ENCODE measurements at places on chromosomes 13 and 19.

GRCh38 chr19:46629546-46630025, 4.7 kb upstream of the PTGIR start:
- no peak for DNase-seq

DNA sequence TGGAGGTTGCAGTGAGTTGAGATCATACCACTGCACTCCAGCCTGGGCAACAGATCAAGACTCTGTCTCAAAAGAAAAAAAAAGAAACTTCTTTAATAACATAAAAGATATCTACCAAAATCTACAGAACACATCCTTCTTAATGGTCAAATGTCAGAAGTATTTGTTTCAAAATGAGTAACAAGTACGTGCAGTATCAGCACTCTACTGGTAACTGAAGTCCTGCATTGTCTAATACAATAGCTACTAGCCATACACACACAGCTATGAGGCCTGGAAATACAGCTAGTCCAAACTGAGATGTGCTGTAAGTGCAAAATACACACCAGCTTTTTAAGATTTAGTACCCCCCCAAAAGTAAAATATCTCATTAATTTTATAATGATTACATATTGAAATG, 88.1 kb downstream of the TSC22D1 start:
- DNase-seq, result no peak

DNA sequence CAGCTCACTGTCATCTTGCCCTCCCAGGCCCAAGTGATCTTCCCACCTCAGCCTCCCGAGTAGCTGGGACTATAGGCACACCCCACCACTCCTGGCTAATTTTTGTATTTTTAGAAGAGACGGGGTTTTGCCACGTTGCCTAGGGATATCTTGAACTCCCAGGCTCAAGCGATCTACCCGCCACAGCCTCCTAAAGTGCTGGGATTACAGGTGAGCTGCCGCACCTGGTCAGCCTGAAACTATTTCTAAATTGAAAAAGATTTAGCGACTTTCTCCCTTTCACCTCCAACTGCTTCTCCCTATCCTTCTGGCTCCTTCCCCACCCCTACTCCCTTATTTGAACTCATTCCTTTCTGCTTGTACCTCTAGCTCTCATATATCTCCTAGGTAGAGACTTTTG, 19.8 kb upstream of the NAA16 start:
- DNase-seq, result no peak

DNA sequence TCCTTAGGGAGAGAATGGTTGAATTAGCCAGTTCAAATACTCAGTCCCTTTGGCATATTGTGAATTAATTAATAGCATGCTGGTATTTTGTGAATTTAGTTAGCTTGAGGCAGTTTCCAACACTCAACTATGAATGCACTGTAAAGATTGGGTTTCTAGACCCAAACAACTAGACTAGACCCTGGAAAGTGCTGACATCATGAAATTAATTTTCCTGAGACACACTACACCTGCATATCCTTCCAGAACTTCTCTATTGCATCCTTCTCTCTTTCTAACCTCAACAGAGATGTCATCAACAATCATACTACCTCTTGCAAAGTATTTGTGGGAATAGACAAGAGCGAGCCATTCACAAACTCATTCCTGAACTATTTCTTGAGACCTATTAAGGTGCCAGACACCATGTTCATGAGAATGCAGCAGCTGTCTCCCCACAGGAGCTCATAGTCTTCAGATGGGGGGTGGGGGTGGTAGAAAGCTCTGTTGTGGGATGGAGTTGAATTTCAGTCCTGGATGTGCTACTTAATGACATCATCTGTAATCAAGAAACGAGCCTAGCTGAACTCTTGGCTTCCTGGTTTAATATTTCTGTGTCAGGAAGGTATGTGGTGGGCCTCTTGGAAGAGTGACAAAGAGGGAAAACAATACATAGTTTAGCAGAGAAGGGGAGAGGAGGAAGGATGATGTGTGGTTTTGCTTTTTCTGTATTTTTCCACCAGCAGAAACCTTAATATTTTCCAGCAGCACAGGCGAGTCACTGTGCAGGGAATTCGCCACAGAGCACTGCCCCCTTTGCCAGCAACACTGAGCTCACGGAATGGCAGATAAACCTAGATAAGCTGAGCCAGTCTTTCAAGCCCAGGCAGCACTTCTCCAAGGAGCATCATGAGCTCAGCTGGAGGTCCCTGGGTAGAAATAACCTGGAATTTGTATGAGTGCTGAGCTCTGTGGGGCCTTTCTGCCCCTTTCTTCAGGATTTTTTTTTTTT, 53.1 kb upstream of the CYSLTR2 start:
- DNase-seq, result no peak

DNA sequence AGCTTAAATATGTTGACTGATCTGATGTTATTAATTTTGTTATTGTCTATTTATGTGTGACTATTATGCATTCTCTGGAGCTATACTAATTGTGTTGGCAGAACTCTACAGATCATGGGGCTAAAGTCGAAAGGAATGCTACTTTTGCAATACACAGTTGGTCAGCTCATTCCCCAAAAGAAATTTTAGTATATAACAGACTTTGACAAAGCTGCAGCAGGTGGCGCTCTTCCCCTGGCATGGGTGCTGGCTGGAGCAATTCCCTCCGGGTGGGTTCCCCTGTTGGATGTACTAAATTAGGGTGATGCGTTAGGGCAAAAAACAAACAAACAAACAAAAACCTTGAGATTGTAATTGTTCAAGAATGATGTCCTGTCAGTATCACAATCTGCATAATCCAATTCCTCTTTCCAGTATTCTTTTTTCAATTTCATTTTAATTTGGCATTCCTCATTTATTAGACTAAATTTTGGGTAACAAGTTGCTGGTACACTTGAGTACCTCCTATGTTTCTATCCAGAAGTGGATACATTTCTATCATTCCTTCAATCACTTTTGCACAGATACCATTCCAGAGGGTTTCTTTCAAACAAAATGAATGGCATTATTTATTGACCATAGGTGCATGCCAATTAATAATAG, 322.8 kb upstream of the EDNRB start:
- no peak for DNase-seq

- DNase-seq, result no peak
Observed at GRCh38 chr19:17681505-17682125, 6.5 kb downstream of the UNC13A start.

GRCh38 chr13:66087269-66087710, 1142.8 kb downstream of the PCDH9 start:
- DNase-seq, result no peak

DNA sequence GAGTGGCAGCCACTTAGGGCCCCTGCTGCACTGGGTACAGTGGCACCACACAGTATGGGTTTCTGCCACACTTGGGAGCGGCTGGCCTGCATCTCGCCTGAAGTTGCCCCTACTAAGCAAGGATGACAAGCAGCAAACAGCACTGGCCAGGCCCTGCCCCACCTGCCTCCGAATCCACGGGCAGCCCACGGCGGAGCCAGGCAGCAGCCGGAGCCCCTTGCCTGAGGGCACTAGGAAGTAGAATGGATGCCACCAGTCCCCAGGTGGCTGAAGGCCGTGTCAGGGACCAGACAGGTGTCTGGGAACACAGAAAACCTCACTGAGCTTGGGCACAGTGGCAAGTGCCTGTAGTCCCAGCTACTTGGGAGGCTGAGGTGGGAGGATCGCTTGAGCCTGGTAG, 19.4 kb downstream of the MLLT1 start:
- no peak for DNase-seq

DNA sequence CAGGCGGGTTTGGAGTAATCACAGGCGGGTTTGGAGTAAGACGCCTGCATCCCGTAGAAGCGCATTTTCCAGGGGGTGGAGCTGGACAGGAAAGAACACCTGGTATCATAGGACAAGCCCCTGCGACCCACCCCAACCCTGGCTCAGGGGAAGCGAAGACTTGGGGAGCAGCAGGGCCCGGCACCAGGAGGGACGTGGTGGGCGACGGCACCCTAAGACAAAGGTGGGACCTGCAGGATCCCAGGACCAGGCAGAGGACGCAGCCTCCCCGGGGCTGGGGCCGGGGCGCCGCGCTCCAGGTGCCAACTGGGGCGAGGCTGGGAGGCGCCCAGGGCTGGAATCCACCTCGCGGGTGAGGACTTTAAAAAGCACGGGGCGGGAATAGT, 520 bp downstream of the ZNF600 start:
- no peak for DNase-seq

DNA sequence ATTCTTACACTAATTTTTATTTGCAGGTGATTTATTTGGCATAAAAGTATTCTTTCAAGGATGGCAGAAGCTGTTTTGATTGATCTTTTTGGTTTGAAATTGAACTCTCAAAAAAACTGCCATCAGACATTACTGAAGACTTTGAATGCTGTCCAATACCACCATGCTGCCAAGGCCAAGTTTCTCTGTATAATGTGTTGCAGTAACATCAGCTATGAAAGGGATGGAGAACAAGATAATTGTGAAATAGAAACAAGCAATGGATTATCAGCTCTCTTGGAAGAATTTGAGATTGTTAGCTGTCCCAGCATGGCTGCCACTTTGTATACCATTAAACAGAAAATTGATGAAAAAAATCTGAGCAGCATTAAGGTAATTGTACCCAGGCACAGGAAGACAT, 1.2 kb downstream of the LACC1 start:
- DNase-seq, result no peak

- DNase-seq, result no peak
Observed at GRCh38 chr19:8684001-8684902, 14.3 kb downstream of the ACTL9 start.

- DNase-seq, result no peak
Observed at GRCh38 chr19:10852098-10852800, 4.0 kb downstream of the C19orf38 start.

DNA sequence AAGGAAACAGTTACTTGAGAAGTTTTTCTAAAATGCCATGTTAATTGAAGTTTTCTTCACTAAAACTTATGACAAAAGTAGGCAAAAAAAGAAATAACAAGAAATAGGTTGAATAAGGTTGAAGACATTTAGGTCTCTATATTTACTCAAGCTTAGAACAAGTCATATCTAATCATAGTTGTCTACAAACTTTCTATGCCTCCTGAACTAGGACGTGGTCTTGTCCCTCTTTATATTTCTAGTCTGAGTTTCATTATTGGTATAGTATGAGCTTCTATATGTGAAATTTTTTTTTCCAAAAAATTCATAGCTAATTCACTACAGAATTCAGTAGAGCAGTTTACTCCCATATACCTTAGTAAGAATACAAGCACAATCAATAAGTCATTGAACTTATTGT, 836.4 kb downstream of the SLITRK6 start:
- no peak for DNase-seq

DNA sequence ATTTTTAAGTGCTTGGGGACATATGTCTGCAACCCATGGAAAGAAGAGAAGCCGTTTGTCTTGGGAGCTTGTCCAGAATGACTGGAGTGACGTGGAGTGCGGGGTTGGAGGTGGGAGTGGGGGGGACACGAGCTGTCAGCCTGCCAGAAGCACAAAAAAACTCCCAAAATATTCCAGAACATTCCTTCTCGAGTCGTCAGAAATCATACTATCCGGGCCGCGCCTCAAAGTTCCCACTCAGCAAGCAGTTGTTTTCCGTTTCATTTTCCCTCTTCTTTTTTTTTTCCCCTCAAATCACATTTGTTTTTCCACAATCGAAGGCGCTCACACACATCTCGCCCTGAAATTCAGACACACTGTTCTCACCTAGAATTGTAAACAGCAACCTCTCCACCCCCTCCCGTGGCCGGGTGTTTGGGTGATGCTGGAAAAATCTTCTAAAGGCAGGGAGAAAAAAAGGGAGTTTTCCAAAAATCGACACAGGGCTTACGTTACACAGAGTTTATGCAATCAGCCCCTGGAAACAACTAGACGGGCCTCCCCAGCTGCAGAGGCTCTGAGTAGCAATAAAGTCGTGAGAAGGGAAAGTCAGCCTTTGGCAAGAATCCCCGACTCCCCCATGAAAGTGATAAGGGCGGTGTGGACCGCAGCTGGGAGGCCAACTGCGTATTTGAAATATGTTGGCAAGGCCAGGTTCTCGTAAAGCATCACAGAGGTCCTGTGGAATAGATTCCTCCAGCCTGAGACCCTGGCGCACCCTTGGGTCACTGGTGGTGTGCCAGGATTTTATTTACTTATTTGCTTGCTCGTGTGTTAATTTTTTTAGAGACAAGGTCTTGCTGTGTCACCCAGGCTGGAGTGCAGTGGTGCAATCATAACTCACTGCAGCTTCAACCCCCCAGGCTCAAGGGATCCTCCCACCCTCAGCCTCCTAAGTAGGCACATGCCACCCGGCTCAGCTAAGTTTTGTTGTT, 31.2 kb upstream of the KLF2 start:
- DNase-seq, result no peak

DNA sequence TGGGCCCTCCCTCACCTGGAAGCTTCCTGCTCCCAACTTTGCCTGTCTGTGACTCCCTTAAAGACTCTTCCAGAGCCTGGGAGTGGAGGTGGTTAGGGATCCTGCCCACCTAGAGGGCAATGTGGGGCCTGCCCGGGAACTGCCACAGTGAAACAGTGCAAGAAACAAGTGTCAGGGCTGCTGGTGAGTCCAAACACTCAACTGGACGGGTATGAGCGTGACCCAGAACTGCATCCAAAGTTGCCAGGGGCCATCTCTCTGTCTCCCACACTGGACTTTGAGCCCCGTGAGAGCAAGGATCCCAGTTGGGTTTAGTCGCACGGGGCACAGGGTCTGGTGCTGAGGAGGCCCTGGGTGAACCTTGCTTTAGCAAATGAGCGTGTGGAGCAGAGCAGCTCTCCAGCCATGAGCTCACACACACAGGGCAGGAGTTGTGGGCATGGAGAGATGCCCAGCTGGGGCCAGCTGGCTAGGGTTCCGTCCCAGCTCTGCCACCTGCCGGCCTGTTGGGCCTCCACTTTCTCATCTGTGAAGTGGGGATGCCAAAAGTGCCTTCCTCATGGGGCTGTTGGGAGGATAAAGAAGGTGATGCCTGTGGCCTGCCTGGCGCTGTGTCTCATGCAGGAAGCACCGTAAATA, 2.8 kb upstream of the NUMBL start:
- no peak for DNase-seq

DNA sequence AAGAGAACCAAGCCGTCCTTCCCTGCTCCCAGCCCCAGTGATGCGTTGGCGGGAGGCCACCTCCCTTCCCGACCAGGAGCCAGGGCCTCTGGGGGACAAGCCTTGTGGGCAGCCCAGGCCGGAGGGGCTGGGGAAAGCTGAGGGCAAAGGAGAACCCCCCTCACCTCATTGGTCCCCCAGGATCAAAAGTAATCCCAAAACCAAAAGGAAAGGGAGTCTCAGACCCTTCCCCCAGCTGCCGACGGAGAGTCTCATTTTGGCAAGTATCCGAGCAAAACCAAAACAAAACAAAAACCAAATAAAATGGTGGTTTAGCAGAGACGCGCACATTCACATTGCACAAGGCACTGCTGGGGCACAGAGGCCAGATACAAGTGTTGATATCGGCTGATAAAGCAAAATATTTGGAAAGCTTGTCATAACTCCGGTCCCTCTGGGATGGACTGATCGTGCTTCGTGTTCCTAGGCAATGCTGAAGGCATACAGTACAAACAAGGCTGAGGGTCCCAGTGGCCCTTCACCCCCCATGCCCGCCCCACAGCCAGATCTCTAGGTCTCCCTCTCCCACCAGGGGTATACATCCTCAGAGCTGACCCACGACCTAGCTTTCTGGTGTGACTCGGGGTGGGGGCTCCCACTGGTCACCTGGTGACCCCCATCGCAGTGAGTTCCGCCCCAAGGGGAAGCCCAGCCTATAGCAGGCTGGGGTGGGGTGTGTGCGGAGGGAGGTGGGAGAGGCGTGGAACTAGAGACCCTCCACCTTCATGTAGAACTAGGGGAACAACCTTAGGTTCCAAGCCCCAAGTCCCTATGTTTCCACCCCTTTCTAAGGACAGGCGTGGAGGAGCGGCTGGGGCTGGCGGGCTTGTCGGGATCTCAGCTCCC, 2.1 kb downstream of the CEBPA start:
- no peak for DNase-seq

GRCh38 chr13:44395976-44396694, 22.5 kb downstream of the SERP2 start:
- DNase-seq, result no peak

GRCh38 chr13:77470986-77471385, 64.5 kb upstream of the SCEL start:
- no peak for DNase-seq

Measured in NCI-H510A (cell line).